Putamen (tissue), 1 donor: ENCODE measurements at places on chromosomes 12 and 14.

GRCh38 chr14:105918496-105919262 lies 392.3 kb downstream of the TMEM121 start:
- no peak for DNase-seq

- DNase-seq = no peak
These were observed 122.5 kb downstream of the ETV6 start for GRCh38 chr12:11771895-11772502.

DNA sequence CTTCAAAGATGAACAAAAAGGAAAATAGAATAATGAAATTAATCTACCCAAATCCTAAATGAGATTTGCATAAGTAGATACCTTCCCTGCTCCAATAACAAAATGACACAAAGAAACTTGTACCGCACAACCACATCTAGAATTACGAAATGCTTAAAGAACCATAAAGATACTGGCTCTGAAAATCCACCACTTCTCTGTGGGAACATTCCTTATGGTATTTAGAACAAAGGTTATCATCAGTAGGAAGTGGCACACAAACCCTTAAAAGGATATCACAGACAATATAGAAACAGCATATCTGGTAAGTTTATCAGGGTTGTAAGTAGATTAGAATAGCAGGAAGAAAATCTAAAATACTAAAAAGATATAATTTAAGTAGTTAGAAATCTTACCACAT lies 11.6 kb downstream of the IAPP start:
- DNase-seq = no peak

GRCh38 chr14:100578552-100578951 lies 8.7 kb downstream of the BEGAIN start:
- DNase-seq = no peak

DNA sequence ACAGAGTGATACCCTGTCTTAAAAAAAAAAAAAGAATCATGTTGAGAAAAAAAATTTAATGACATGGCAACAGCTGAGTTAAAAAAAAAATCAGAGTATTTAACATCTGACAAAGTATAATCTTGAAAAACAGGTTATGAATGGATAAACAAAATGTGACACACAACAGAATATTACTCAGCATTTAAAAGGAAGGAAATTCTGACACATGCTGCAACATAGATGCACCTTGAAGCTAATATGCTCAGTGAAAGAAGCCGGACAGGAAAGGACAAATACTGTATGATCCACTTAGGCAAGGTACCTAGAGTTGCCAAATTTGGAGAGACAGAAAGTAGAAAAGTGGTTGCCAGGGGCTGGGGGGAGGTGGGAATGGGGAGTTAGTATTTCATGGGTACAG lies 19.4 kb upstream of the EIF2B2 start:
- DNase-seq = no peak

- peak; percentile 74 for DNase-seq
These were observed 8.6 kb downstream of the SLC25A29 start for GRCh38 chr14:100297320-100298300.

DNA sequence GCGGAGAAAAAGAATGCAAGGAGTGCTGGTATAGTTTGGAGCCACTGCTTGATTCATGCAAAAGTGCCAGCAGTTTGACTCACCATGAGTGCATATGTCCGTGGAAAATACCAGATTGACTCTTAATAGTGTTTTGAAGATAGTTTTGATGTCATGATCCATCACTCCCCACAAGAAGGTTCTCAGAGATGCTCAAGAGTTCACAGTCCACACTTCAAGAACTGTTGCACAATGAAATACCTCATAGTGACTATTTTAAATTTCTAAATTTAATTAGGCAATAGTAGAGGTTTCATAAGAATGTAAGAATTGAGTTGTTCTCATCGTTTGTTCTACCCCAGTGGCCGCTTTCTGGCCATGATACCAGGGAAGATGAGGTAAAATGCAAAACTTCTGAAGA lies 286.6 kb upstream of the RGS6 start:
- no peak for DNase-seq

GRCh38 chr14:55353686-55354467 lies 57.8 kb downstream of the ATG14 start:
- peak; percentile 63 for DNase-seq

DNA sequence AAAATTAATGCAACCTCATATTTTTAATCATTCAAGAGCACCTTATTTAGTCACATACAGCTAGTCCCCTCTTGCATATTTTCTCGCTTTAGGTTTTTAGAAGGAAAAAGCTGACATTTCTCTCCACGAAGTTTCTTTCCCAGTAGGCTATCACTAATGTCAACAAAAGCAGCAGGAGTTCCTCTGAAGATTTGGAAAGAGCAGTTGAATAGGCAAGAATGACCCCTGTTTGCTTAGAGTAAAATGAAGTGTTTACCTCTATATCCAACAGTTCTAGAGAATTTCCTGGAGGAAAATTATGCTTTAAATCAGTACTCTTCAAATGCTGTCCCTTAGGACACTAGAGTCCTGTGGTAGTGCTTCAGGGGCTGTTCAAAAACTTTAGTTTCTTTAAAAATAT lies 188.1 kb upstream of the PRKD1 start:
- no peak for DNase-seq
